ENCODE measurements at places on chromosomes 5 and 9.
A peak's percentile ranks its signal among the peaks of the same experiment; 100 is the strongest.

DNA sequence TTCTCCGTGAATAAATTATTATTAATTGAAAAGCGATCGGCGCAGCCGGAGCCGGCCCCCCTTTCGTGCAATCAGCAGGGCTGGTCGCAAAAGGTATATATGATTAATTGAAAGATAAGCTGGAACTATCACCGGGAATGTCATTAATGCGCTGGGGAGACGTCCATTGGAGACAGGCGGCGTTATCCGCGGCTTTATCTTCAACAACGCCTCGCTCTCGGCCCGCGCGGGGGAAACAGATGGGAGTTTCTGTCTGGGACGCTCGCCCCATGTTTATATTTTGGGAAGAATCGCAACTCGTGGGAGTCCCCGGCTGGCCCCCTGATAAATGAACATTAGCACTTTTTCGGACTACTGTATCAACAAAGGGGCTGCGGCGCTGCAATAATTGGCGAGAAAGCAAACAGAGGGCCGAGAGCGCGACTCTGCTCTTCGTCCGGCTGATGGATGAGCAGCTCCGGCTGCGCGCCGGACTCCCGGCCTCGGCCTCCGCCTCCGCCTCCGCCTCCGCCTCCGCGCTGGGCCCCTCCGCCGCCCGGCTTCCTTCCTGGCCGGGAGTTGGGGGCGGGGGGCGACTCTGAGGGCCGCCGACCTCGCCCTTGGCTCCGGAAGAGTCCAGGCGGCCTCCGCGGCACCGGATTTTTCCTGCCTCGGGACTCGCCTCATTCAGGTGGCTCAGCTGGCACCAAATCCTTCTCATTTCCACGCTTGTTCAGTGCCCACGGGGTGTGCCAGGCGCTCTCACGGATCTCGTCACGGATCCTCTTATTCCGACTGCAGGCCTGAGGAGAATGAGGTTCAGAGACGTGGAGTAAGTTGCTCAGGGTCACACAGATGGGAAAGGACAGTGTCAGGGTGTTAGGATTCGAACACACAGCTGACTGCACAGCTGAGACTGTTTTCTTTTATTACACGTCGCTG lies 3.6 kb upstream of the NKX2-5 start:
- peak; percentile 52 for DNase-seq

- DNase-seq, result no peak
Measured at GRCh38 chr5:21067724-21068123, 1079.7 kb upstream of the CDH18 start.

DNA sequence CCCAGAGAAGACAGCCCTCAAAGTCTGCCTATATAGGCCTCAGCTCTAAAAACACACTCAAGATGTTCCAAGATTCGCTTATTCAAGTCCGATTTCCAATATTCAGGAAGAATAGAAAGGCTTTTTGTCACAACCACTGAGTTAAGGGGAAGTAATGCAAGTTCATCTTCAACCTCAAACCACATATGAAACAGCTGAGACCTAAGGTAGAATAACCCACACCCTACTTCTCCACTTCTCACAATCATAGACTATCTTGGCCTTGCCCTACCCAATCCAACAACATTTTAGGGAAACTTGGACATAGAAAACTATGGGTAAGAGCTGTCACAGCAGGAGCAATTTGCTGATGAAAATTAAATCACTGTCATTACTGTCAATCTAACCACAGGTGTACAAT lies 152.0 kb upstream of the LRRTM2 start:
- DNase-seq, result no peak

DNA sequence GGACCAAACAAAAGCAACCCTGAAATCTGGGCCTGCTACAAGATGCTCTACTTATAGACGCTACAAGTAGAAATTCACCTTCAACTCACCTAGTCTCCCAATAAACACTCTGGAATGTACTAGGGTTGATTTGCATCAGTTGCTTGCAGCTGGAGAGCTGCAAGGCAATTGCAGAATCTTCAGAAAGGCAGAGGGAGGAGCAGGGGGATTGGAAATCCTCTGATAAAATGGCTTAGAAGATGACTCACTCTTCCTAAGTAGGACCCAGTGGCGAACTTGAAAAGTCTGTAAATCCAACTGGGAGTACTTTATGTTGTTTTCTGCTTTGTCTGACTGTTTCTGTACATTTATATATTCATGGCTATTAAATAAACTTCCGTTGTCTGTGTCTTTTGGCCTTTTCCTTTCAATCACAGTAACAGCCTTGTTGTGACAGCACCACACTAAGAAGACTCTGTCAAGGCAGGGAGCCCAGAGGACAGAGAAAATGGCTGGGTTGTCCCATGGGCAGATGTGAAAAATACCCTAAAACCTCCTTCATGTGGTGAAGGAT lies 14.7 kb upstream of the MLLT3 start:
- no peak for DNase-seq

- DNase-seq, result no peak
Measured at GRCh38 chr9:97293207-97293721, 14.2 kb upstream of the CCDC180 start.

DNA sequence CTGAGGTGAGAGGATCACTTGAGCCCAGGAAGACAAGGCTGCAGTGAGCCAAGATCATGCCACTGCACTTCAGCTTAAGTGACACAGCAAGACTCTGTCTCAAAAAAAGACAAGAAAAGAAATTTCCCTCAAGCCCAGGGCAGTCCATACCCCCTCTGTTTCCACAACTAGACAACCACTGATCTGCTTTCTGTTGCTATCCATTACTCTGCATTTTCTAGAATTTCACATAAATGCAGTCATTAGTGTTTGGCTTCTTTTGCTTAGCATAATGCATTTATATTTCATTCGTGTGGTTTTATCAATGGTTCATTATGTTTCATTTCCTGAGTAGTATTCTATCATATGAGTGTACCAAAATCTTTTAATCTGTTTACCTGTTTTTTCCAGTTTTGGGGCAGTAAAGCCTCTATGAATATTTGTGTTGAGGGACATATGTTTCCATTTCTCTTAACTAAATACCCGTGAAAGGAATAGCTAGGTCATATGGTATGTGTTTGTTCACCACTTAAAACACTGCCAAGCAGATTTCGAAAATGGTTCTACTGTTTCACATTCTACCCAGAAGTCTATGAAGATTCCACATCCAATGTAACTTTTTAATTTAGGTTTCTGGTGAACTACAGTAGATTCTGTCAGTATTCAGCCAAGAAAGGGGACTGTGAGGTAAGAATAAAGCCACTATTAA lies 271.8 kb downstream of the ZNF608 start:
- no peak for DNase-seq

GRCh38 chr9:121226175-121226574 lies 24.5 kb upstream of the RAB14 start:
- DNase-seq, result no peak

GRCh38 chr9:116661037-116661954 lies 25.8 kb upstream of the TRIM32 start:
- peak; percentile 65 for DNase-seq

DNA sequence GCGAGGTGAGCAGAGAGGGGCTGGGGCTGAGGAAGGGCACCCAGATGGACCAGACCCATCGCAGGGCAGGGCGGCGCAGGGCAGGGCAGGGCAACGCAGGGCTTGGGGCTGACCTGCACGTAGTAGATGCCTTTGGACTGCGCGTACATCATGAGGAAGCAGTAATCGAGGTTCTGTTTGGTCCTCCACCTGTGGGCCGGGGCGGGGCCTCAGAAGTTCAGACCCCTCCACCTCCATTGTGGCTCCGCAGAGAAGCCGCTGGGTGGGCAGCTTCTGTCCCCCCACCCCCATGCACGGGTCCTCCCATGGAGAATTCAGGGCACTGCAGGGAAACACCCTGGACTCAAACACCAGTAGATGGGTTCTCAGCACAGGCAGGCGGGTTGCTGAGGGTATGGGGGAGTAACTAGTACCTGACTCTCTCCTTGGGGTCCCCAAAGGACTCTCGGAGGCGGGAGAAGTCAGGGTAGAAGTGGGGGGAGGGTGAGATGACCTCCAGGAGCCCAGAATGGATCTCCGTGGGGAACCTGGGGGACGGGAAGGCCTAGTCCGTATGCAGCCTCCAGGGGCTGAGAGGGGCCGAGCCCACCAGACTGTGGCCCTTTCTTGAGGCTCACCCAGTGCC lies 6.4 kb downstream of the LTC4S start:
- DNase-seq, result no peak

DNA sequence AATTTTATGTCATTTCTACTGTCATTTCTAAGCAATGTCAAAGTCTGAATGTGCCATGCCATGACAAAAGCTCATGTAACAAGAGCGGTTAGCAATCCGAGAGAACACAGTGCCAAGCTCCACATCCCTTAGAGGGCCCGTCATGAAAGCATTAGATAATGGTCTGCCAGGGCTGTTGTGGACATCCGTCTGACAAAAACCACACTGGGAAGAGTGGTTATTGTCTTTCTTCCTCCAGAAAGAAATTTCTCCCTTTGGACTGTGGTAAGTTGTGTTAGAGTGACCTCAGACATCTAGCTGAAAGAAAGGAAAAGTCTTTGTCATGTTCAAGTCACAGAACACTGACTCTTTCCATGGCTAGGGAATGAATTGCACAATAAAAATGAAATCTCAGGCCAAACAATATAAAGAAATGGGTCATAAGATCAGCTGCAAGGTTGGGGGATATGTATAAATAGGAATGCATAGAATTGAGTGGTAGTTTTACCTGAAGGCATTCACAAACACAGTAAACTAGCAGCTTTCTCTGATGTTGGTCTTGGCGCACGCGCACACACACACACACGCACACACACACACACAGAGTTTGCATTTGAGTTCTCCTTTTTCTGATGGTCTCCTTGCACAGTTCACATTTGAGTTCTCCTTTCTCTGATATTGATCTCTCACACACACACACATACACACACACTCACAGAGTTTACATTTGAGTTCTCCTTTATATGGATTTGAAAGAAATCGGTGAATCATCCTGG lies 5.3 kb downstream of the SLC1A3 start:
- no peak for DNase-seq

DNA sequence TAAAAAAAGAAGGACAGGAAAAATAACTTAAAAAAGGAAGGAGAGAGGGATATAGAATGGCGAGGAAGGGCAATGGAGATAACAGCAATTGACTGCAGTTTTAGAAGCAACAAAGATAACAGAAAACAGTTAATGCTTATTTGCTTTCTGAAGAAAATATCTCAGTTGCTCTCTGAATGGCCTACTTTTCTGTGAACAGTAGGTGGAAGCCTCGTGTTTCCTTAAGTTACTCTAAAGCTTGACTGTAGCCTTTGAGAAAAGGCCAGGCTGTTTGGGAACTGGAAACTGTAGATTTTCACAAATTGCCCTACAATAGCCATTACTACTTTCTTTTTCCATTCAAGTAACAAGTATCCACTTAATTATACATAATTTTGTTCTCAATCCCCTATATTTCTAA lies 404.5 kb downstream of the YTHDC2 start:
- no peak for DNase-seq

DNA sequence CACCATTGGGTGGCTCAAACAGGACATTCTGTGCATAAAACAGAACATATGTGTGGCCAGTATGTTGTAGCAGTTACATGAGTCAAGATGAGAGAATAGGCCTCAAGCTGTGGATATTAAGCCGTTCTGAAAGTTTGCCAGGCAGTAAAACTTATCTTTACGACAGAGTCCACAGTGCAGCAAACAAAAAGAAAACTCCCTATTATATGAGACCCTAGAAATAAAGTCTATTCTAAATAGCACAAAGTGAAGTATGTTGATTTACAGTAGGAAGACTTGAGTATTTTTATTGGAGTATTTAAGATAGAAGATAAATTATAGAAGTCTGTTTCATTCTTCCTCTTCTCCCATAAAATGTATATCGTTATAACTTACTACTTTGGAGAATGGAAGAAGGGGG lies 271.5 kb downstream of the ADGRV1 start:
- DNase-seq, result no peak
